ENCODE measurements at places on chromosomes 1 and 21.

DNA sequence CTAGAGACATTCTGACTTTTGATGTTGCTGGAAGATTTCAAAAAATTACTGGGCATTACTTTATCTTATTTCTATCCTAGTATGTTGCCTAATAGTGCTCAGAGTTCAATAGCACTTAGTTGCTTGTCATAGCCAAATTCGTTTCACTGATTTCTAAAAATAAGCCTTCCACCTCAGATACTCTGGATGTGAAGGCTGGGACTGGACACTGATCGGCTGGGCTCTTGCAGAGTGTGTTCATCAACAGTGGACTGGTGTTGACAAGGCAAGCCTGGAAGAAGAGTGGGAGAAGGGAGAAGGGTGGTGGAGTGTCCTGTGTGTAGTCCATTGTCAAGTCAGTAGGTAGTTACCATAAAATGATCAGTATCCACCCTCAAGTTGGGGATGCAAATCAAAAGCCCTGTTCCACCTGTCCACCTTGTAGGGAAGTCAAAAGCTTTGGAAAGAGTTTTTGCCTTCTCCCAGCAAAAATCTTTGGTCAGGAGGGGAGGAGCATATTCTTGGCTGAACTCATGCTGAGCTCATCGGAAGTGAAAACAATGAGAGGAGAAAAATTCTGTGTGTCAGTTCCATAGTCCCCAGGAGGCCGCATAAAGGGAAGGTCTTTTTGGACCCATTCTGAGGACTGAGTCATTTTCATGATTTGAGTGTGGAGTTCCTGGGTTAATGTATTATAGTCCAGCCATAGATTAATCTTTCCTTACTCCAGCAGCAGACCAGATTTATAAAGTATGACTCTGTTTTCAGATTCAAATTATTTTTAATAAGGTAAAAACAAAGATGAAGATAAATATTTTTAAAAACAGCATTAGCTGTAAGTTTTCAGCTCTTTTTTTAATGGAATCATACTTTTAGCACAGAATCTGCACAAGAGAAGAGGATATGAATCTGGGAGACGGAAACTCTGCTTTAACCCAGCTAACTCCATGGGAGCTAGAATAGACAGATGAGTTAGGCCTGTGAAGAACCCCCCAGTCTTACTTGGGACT lies 99.5 kb upstream of the BMP8A start:
- DNase-seq: peak; percentile 90

DNA sequence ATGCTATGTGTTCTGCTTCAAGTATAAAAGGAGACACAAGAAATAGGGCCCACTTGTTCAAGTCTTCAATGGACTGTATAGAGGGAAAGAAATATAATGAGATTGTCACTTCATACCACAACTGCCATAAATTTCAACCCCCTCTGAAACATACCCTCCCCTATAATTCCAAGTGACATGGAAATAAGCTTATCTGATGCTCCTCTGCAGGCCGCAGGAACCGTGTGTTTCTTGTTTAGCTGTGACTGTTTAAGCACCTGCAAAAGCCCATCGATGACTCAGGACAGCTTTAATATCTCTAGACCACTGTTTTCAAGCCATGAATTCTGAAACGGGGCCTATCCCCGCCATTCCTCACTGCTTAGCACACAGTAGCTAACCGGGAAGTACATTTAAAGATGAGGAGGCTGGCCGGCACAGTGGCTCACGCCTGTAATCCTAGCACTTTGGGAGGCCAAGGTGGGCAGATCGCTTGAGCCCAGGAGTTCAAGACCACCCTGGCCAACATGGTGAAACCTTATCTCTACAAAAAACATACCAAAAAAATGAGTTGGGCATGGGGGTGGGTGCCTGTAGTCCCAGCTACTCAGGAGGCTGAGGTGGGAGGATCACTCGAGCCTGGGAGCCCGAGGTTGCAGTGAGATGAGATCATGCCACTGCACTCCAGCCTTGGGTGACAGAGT lies 4.2 kb downstream of the HLCS start:
- no peak for DNase-seq

DNA sequence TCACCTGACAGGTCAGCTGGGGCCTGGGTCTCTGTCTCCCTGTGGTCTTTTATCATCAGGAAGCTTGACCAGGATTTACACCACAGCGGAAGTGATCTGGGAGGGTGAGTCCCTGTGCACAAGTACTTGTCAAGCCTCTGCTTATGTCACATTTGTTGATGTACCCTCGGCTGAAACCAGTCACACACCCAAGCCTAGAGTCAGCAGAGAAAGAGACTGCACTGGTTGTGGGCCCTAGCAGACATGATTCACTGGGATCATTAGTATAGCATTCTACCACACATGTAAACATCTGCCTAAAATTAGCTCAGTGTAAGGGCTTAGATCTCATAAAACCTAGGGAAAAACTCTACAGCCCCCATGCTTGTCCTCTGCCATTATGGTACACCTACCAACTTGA lies 79.3 kb upstream of the LAMC2 start:
- DNase-seq: no peak

- DNase-seq: no peak
Measured at GRCh38 chr1:41512701-41513382, 28.4 kb upstream of the EDN2 start.

GRCh38 chr1:198627436-198628066 lies 11.3 kb upstream of the PTPRC start:
- DNase-seq: no peak

GRCh38 chr1:87778896-87779295 lies 450.2 kb downstream of the LMO4 start:
- DNase-seq: no peak

DNA sequence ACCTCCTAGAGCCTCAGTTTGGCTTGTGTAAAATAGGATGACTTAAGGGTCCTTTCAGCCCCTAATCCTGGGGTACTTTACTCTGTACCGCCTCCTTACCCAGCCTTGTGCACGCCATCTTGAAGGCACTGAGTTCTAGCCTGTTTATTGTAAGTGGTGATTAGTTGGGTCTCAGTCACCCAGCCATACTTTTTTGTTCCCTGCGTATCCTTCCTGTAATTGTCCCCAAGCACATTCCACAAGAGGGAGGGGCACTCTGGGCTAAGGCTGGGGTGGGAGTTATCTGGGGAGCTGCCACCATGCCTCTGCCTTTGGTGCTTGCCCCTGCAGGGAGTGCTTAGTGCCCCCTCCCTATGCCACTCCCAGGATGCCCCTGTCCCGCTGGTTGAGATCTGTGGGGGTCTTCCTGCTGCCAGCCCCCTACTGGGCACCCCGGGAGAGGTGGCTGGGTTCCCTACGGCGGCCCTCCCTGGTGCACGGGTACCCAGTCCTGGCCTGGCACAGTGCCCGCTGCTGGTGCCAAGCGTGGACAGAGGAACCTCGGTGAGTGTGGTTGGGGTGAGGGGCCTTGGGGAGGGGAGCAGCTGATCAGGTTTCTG lies 856 bp downstream of the FDPS start:
- DNase-seq: no peak

GRCh38 chr1:50417507-50417906 lies 5.7 kb downstream of the DMRTA2 start:
- no peak for DNase-seq

- DNase-seq: no peak
Measured at GRCh38 chr1:14049965-14050364, 350.0 kb downstream of the PRDM2 start.

DNA sequence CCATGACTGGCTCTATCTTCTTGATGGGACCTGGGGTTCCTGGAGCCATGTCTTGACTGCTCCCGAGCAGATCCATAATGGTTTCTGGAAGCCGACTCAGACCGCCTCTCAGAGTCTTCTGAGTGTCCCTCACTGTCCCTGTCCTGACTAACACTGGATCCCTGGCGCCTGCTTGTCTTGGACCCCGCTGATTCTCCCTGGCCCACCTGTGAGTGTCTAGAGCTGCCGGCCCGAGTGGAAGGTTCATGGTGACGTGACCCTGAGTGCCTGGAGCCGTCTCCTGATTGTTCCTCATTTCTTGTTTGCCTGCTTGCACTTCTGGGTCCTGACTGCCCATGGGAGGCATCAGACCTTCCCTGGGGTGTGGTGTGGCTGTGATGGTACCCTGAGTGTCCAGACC lies 15.1 kb downstream of the FLG start:
- DNase-seq: no peak

GRCh38 chr1:151838222-151839081 lies 1.2 kb downstream of the C2CD4D start:
- no peak for DNase-seq

DNA sequence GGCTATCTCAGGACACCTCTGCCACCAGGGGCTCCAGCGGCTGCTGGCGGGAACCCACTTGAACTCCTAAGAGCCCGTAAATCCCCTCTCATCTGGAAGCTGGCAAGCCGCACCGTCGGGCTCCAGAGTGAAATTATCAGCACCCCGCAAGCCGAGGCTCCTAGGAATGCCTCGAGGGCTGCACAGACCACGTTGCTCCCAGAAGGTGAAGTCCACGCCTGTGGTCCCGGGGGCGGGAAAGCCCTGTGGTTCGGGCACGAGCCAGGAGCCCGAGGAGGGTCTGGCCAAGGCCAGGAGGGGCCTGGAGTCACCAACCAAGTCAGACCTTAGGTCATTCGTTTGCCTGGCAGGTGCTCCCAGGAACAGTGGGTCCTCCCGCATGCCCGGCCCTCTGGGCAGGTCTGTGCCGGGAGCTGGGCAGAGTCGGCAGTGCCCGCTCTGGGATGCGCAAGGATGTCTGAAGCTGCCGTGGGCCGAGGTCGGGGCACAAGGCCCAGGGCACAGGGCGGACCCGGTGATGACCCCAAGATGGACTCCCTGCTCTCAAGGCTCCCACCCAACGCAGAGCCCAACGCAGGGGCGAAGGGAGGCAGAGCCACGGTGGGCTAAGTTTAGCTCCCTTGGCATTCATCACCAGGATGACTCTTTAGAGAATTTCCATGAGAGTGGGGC lies 8.9 kb downstream of the ACTRT2 start:
- no peak for DNase-seq

GRCh38 chr1:21058035-21058793 lies 118.5 kb downstream of the EIF4G3 start:
- no peak for DNase-seq

- DNase-seq: peak; percentile 21
Measured at GRCh38 chr1:78045926-78046778, at the start of gene GIPC2. GIPC2 (plus strand) TSS chr1:78045966; CDS start chr1:78046095, 129 bp downstream.

- DNase-seq: no peak
Measured at GRCh38 chr1:152356736-152357135, 3.1 kb downstream of the FLG2 start.

- DNase-seq: no peak
Measured at GRCh38 chr1:190736971-190737590, 259.4 kb upstream of the BRINP3 start.

DNA sequence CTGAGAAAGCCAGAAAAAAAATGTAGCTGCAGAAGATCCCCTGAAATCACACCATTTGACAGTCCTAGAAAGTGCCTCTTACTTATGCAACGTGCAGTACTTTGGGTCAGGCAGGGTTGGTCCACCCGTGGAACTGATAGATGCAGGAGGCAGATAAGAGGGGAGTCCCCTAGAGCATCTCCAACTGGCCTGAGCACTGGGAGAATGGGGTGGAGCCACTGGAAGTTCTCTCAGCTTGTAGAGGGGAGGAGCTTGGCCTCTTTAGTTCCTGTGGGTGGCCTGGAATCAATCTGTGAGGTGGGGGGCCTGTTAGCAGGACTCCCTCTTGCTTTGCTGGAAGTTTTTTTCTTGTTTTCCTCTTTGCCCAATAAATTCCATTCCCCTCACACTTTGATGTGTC lies 335.7 kb upstream of the NCAM2 start:
- DNase-seq: no peak

DNA sequence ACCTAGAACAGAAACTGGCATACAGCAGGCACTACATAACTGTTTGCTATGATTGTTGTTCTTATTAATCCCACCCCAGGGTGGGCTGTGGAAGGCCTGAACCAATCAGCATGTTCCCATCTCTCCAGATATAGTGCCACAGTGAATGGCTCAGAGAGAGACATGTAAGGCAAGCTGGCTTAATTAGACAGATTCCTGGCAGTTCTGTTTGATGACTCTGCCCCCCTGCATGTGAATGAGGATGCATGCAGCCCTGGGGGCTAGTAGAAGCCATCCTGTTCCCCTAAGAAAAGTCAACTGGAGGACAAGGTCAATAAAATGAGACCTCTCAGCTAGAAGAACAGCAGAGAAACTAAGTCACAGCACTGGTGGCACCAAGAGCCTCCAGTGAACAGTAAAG lies 130.3 kb downstream of the GLIS1 start:
- DNase-seq: no peak

DNA sequence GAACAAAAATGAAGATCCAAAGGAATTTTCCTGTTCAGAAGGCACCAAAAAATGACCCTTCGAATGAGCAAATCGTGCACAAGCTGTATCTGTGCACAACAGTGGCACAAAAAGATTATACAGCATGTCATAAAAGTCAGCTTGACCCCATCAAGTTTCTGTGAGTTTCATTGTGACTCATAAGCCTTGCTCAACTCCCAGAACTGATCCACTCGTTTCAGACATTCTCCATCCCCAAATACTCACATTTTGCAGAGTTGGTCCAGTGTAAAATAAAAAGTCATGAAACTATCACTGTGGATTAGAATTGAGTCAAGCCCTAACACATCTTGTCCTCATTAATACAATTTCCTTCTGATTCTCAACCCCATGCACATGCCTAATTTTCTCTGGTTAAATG lies 174.7 kb upstream of the PKN2 start:
- DNase-seq: peak; percentile 2

DNA sequence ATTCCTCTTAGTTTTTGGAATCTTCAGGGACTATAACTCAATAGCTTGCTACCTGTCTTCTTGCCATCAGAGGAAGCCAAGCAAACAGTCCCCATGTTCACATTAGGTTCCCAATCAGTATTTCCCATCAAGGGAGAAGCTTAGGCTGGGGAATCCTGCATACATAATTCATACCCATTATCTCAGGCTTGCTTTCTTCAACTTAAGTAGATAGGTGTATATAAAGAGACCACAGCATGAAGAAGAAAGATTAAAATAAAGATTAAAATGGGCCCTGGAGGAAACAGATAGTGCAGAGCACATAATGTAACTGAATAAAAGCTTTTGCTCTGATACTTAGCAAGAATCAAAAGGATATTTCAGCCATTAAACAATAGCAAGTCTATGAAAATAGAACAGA lies 29.0 kb upstream of the KCNK1 start:
- no peak for DNase-seq

DNA sequence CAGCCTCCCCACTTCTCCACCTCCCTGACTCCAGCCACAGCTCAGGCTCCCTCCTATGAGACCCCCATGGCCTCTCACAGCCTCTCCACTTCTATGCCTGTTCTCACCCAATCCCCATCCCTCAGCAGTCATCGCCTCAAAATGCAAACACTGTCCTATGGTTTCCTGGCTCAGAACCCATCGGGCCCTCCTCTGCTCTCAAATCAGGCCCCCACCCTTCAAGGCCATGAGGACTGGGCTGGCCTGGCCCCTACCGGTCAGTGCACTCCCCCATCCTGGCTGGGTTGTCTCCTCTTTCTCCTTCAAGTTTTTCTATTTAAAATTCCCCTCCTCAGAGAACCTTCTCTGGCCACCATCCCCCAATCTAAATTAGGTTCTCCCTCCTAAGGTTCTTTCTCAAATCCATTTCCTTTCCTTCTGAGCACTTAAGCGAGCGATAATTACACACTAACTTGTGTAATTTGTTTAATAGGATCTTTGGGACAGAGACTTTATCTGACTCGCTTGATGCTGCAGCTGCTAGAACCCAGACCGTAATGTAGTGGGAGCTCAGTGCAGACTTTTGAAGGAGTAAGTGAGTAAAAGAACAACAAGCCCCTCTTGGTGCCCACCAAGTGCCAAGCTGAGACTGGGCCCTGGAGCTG lies 347.2 kb downstream of the MATN1 start:
- DNase-seq: no peak

Data from AG08395 (cell line).